Activated B cell treated with CpG ODN at 0.5 μM for 24 hours (primary cell): ENCODE measurements at places on chromosomes 6 and 20. TPM values are rescaled to one million over a fixed set of nuclear protein-coding genes. Genes with fewer than 3 reads are reported as not detected.

The UBD gene
- not detected in 2 replicates for total RNA-seq

GRCh38 chr6:162821102-162821501 is 93.3 kb downstream of the PACRG start:
- H3K4me3 ChIP-seq = no peak overlapping the region
- no peak overlapping the region for H3K27ac ChIP-seq
- H3K36me3 ChIP-seq = no peaks in the 10 kb centered on the region
- no peak for DNase-seq
- no peaks in the 10 kb centered on the region for H3K27me3 ChIP-seq

DNA sequence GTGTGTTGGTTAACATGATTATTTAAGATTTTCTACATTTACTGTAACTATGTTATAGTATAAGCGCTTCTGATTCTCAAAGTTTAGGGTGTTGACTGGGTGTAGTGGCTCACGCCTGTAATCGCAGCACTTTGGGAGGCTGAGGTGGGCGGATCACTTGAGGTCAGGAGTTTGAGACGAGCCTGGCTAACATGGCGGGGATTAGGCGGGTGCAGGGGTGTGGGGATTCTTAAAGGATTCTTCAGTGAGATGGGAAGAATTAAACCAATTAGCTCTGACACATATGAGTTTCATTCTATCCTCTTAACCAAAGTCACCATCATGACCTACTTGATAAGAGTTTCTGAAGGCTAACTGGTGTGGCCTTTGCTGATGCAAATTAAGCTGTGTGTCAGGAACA is 39.2 kb downstream of the GSTA4 start:
- H3K36me3 ChIP-seq = no peaks in the 10 kb centered on the region
- DNase-seq = no peak
- H3K4me1 ChIP-seq = peaks cover 3% of the 10 kb centered on the region
- H3K27ac ChIP-seq = no peak overlapping the region
- peaks cover 2% of the 10 kb centered on the region for H3K27me3 ChIP-seq
- H3K4me3 ChIP-seq = no peak overlapping the region

- DNase-seq = no peak
- H3K4me3 ChIP-seq = no peak overlapping the region
- peaks cover 47% of the 10 kb centered on the region for H3K36me3 ChIP-seq
- H3K27ac ChIP-seq = no peak overlapping the region
Measured at GRCh38 chr20:36819659-36820058, 46.1 kb upstream of the DSN1 start.

GRCh38 chr20:10448270-10449156 is 13.4 kb downstream of the SLX4IP start:
- DNase-seq = no peak
- no peaks in the 10 kb centered on the region for H3K27me3 ChIP-seq
- H3K4me3 ChIP-seq = no peak overlapping the region
- H3K27ac ChIP-seq = no peak overlapping the region

The SLC35F1 gene
- total RNA-seq = not detected in 2 replicates

DNA sequence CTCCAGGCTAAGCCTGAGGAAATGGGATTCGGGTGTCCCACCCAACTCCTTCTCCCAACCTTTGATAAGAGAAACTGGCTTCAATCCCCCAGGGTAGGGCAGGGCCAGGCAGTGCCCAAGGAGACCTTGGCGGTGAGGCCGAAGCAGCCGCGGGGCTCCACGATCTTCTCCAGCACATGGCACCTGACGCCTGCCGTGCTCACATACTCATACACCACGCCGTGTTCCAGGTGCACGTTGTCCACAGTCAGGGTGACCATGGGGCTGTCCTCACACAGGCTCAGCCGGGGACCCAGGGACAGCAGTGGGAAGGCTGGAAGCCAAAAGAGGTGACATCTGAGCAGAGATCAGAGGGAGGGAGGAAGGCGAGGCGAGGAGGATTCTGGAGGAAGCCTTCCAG is 176.5 kb downstream of the PREX1 start:
- H3K27ac ChIP-seq = no peak overlapping the region
- no peak overlapping the region for H3K4me3 ChIP-seq
- no peaks in the 10 kb centered on the region for H3K27me3 ChIP-seq

DNA sequence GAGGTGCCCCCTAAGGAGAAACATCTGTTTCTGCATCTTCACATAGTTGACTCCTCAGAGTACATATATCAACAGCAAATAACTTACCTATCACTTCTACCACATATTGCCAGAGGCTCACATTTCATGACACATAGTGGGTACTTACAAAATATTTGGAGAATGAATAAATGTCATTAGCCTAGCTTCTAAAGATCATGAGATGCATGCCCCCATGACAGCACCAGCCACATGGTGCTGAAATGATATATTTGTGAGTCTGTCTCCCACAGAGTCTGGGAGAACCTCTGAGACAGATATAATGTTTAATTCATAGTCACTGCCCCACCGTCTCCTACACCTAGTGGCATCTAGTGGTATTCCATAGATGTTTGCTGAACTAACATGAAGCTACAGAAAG is 555.6 kb downstream of the KIF16B start:
- no peak overlapping the region for H3K4me3 ChIP-seq
- peaks cover 11% of the 10 kb centered on the region for H3K36me3 ChIP-seq
- no peak for DNase-seq
- H3K27me3 ChIP-seq = no peaks in the 10 kb centered on the region
- peaks cover 10% of the 10 kb centered on the region for H3K4me1 ChIP-seq
- H3K27ac ChIP-seq = no peak overlapping the region
